ENCODE measurements at places on chromosomes 4 and X.
A peak's percentile ranks its signal among the peaks of the same experiment; 100 is the strongest.

DNA sequence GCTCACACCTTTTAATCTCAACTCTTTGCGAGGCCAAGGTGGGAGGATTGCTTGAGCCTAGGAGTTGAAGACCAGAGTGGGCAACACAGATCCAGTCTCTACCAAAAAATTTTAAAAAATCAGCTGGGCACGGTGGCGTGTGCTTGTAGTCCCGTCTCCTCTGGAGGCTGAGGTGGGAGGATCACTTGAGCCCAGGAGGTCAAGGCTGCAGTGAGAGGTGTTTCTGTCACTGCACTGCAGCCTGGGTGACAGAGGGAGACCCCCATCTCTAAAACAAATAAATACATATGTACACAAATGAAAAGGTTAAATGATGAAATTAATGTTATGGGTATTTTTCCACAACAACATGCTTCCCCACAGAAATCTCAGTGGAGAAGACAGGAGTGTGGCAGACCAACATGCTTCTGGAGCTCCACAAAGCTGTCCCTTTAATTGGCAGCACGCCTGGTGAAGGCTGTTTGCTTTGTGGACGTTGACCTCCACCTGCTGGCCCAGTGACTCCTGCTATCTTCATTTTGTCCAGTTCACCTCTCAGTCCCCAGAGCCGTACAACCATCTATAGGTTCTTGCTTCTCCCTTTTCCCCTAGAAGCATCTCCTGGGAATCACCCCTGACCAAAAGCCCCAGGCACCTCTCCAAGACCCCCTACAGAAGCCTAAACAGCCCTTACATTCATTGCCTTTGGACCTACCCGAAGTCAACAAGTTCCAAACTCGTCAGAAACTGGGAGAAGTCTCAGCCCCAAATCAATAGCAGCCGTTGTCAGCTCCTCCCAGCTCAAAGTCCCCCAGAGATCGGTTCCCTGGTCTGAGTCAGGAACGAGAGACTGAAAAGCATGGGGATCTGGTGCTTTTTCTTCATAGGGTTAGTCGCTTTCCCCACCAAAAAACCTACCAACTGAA, 36.4 kb upstream of the CD99 start:
- DNase-seq = no peak

- DNase-seq = no peak
Measured at GRCh38 chr4:108450236-108450898, 170.0 kb upstream of the RPL34 start.

- no peak for DNase-seq
Measured at GRCh38 chr4:94240384-94240783, 32.7 kb downstream of the SMARCAD1 start.

- DNase-seq = no peak
Measured at GRCh38 chr4:173153445-173153844, 15.2 kb upstream of the GALNT7 start.

DNA sequence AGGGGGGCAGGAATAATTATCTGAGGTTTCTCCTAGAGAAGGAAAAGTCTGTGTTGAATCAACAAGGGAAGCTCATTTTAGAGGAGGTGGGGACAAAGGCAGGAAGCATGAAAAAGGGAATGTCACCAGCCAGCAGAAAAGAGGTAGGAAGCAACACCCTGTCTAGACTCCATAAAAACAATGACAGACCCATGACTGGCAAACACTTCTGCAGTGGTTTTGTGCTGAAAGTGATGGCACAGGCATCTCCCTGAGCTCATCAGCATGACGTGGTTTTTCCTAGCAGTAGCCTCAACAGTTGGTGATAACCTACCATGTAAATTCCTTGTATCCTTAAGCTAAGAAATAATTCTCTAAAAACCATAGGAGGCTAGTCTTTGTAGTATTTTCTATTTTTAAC, 110.7 kb upstream of the GALNT7 start:
- DNase-seq = no peak

DNA sequence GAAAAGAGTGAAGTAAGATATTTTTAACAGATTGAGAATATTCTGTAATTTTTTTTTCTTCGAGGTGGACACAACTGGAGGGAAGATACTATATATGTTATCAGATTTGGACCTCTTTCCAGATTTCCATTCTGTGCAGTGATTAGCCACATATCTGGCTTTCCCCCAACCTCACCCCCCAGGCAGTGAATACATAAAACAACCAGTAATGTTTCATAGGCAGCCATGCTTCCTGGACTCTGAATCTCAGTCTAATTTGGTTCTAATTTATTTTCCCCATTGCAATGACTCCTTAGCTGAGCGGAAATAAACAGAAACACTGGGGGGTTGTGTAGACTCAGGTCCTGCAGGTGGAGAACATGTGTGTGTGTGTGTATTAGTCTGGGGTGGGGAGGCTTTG, 226.5 kb downstream of the FBXW7 start:
- DNase-seq = no peak

GRCh38 chr4:96097040-96097607, 257.2 kb downstream of the PDHA2 start:
- DNase-seq = no peak

- no peak for DNase-seq
Measured at GRCh38 chr4:70674731-70675130, 8.4 kb upstream of the JCHAIN start.

DNA sequence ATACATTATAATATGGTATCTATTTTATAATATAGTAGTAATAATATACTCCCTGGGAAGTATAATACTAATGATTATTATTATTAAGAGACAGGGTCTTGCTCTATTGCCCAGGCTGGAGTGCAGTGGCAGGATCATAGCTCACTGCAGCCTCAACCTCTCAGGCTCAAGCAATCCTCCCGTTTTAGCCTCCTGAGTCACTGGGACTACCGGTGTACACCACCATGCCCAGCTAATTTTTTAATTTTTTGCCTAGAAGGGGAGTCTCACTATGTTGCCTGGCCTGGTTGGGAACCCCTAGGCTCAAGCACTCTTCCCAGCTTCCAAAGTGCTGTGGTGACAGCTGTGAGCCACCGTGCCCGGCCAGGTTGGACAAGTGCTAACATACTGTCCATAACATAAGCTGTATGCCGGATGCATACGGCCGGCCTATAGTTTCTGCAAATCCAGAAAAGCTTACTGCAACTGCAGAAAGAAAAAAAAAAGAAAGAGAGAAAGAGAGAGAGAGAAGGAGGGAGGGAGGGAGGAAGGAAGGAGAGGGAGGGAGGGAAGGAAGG, 94.2 kb upstream of the PPP2R3B start:
- DNase-seq = no peak

- DNase-seq = peak; percentile 10
Measured at GRCh38 chr4:21768349-21769310, 179.9 kb downstream of the KCNIP4 start.

- no peak for DNase-seq
Measured at GRCh38 chr4:74499986-74500781, 55.2 kb downstream of the AREG start.

GRCh38 chrX:139831017-139831416, 101.8 kb downstream of the ATP11C start:
- no peak for DNase-seq

- DNase-seq = no peak
Measured at GRCh38 chr4:82712561-82712960, 86.0 kb downstream of the SCD5 start.

GRCh38 chr4:176210579-176211296, 15.4 kb upstream of the SPATA4 start:
- no peak for DNase-seq

DNA sequence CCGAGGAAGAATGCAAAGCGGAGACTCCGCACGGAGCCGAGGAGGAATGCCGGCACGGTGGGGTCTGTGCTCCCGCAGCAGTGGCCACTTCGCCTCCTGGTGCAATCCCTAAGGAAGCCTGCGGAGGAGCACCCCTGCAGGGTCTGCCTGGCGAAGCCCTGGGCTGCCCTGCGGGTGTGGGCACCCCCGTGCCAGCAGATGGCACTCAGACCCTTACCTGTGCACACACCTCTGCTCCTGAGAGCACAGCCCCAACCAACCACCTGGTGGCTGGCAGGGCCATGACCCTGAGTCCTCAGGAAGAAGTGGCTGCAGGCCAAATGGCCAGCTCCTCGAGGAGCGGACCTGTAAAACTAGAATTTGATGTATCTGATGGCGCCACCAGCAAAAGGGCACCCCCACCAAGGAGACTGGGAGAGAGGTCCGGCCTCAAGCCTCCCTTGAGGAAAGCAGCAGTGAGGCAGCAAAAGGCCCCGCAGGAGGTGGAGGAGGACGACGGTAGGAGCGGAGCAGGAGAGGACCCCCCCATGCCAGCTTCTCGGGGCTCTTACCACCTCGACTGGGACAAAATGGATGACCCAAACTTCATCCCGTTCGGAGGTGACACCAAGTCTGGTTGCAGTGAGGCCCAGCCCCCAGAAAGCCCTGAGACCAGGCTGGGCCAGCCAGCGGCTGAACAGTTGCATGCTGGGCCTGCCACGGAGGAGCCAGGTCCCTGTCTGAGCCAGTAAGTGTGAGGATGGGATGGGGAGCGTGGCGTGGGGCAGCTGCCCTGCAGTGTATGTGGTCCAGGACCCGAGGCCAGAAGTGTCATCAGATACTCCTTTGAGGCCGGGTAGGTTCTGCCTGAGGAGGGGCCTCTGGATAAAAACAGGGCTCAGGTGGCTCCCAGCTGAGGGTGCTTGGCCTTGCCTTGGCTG, 7.0 kb downstream of the TACC3 start:
- no peak for DNase-seq

DNA sequence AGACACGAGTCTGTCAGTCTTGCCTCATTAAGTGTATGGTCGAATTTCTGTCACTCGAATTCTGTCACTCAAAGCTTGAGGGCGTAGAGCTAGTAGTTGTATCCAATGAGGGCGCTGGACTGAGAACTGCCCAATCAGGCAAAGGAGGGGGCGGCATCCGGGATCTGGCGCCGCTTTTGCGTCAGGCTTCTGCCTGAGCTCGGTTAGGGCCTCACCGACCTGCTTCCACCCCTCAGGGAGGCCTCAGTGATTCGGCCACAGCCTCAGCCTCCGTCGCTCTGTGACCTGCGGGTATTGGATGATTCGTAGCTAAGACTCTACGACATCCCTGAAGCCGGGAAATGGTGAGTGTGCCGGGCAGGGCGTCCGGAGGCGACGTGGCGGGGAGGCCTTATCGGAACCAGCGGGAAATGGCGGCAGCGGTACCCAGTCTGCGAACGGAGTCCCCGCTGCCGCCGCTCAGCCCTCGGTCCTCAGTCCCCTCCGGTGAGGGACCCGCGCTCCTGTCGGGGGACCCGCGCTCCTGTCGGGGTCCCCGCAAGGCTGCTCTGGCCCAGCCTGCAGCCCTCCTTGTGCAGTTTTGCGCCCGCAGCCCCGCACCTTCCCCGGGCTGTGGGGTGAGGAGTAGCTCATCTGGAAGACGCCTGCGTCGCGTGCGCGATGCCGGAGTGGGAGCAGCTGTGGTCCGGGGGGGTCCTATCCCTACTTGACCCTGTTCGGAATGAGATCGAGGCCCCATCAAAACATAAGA, 88.3 kb downstream of the ZNF718 start:
- peak; percentile 63 for DNase-seq

GRCh38 chr4:56448301-56448700, 12.2 kb downstream of the PAICS start:
- DNase-seq = no peak

- DNase-seq = no peak
Measured at GRCh38 chrX:136714626-136715599, 65.8 kb downstream of the ARHGEF6 start.

GRCh38 chrX:107454302-107454701, 4.8 kb downstream of the FRMPD3 start:
- DNase-seq = peak; percentile 48

DNA sequence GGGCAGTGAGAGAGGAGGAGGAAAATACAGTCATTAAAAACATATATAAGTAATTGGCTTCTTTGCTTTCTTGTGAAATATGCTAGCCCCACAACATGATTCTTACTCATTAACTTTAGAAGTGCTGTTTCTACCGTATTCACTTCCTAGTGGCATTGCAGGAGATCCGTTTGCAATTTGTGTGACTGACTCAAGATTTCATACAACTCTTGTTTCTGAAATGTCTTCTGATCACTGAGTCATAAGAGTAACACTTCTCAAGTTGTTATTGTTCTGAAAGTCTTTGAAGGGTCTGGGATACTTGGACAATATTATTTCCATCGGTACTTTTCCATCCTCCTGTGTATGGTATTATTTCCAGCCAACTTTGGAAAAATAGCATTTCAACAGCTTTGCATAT, 310.8 kb downstream of the PACRGL start:
- DNase-seq = no peak

DNA sequence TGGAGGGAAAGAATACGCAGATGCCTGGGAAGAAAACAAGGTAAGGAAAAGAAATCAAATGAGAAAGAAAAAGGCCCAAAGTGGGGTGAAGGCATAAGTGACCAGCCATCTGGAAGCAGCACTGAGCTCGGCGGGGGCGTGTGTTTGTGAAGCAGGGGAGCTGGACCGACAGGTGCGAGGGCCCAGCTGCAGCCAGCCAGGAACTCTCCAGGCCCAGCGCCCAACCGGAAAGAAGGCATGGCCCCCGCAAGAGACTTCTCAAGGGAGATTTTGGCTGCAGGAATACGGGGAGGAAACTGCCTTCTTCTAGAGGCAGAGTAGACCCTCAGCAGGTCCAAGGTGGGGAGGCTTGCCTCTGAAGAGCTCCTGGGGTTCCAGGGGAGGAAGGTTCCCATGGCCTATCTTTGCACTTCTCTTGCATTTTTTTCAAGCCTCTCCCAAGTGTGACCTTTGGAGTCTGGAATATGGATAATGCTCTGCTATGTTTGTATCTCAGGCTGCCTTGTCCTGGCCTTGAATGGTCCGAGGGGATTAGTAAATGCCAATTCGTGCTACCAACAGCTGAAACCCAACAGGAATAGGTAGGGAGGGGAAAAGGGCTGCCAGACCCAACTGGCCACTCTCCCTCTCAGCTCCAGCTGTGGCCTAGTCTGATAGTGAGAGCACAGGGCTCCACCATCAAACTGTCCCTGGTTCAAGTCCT, 10.8 kb upstream of the CITED1 start:
- DNase-seq = no peak

DNA sequence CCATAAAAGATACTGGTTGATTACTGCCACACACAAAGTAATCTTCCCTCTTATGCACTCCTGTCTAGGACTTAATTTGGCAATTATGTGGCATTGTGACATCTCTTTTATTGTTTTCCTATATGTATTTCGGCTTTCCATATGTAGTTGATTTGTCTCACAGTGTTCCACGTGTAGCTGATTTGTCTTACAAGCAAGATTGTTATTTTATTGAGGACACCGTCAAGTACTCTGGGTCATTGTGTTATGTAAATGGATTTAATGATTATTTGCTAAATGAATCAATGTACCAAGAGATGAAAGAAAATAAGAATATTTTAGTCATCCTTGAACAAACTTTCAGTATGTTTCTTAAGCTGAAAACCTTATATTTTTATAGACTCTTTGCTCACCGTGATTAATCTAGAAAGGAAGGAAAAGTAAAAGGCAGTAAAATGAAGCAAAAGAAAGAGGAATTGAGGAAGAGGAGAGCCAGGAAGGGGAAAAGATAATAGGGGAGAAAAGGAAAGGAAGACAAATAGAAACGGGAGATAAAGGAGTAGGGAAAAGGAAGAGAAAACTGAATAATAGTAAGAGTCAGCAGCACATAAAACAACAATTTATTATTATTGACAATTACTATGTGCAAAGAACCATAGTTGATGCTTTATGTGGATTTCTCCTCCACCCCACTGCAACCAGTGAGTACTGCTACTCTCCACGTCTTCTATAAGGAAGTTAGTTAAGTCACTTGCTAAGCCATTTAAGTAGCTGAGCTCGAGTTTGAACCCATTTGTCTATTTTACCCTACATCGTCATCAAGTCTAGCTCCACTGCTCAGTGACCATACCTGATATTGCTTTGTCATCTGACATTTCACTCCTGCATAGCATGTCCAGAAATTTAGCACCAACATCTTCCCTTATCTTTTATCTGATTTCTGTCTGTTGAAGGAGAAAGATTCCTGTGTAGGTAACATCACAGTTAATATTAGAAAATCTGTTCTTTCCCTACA, 336.5 kb downstream of the BMPR1B start:
- no peak for DNase-seq

GRCh38 chr4:95268819-95269565, 279.8 kb downstream of the UNC5C start:
- no peak for DNase-seq

Measured in immature natural killer cell (primary cell).